ENCODE measurements at places on chromosomes 11 and 22.

GRCh38 chr11:85749287-85749834 lies 61.6 kb downstream of the SYTL2 start:
- DNase-seq, result no peak

- DNase-seq, result peak; percentile 12
These were observed 32.1 kb upstream of the SLC5A12 start for GRCh38 chr11:26753723-26754504.

DNA sequence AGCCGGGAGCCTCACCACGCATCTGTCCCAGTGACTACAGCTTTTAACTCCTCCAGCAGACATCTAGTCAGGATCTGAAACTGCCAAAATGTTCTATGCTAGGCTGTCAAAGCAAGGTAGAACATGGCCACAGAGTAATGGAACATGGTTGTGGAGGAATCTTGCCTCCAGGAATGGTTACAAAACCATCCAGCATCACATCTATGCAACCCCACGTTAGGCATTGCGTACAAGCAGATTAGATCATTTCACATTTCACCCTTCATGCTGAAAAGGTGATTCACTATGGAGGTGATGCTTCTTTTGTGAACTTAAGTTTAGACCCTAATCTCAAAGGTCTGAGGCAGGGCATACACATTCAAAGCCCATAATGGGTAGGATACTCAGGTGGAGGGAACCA lies 103.0 kb downstream of the PARVA start:
- no peak for DNase-seq

- DNase-seq, result no peak
These were observed 106.7 kb upstream of the OR9G4 start for GRCh38 chr11:56855217-56855616.

DNA sequence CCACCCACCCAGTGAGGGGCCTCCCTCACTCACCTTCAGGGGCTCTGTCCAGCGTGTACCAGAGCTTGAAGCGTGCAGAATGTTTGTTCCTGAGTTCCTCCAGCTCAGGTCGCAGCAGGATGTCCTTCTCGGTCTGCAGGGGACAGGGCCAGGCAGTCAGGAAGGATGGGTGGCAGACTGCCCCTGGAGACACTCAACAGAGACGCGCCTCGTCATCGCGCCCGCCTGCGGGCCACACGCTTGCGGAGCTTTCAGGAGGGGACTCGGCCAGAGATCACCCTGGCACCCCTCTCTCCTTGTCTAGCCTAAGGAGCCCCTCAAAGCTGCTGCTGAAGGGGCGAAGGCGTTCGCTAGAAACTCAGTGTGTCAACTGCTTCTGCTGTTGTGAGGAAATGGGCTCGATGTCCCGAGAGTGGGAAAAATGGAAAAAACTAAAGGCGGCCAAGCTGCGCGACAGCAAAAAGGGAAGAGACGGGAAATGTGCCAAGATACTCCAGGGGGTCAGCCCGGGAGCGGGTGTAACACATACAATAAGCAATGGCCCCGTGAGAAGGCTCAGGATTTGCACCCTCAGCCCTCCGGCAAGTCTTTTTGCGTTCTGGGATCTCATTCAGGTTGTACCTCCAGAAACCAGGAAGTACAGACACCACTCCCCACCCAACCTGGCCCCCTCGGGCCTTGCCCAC lies 9.2 kb upstream of the POLDIP3 start:
- no peak for DNase-seq

- DNase-seq, result no peak
These were observed 77.6 kb downstream of the BMAL1 start for GRCh38 chr11:13355191-13355590.

- DNase-seq, result no peak
These were observed 889.5 kb downstream of the JRKL start for GRCh38 chr11:97279341-97279740.

- no peak for DNase-seq
These were observed 374.7 kb downstream of the DDX10 start for GRCh38 chr11:109039611-109040010.

DNA sequence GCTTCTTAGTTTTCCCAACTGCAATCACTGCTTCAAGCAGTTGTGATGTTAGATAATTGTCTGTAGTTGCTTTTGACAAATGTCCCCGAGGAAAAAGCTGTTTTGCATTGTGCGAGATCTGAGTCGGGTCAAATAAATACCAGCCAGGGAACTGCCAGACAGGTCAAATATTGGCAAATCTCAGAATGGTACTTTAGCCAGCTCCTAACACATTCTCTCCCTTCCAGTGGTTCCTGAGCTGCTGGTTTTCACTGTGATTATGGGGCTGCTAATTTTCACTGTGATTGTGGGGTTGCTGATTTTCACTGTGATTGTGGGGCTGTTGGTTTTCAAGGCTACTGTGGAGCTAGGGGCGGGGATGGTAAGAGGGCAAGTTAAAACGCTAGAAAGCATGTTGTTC lies 14.3 kb downstream of the RASSF10 start:
- no peak for DNase-seq

DNA sequence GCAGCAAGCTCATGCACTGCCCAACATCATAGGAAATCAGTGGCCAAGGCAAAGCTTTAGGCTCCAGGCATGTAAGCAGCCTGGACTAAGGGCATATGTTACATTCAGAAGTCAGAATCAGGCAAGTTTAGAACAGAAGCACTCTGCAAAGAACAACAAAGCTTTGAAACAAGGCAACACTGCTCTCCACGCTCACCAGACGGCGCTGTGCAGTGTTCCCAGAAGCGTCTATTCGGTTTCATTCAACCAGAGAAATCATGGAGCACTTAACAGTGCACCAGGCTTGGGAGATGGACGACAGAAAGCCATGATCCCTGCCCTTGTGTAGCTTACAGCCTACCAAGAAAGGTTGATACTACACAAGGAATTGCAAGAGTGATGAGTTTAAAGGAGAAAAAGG lies 555.8 kb downstream of the BUD13 start:
- no peak for DNase-seq

DNA sequence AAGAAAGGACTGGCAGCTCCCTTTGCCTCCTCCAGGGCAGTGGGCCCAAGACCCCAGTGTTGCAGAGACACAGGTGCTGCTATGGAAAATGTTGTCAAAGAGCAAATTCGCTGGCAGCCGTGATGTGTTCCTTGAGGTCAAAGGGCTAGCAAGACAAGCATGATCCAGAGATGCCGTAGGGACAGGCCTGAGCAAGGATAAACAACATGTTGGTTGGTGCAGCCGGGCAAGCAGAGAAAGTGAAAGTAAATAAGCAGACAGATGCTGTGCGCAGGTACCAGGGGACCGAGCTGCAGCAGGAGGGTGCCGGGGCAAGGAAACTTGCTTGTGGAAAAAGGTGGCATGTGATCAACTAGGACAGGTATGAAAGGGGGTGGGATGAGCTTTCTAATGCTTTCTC lies 125.5 kb upstream of the NECTIN1 start:
- DNase-seq, result no peak

DNA sequence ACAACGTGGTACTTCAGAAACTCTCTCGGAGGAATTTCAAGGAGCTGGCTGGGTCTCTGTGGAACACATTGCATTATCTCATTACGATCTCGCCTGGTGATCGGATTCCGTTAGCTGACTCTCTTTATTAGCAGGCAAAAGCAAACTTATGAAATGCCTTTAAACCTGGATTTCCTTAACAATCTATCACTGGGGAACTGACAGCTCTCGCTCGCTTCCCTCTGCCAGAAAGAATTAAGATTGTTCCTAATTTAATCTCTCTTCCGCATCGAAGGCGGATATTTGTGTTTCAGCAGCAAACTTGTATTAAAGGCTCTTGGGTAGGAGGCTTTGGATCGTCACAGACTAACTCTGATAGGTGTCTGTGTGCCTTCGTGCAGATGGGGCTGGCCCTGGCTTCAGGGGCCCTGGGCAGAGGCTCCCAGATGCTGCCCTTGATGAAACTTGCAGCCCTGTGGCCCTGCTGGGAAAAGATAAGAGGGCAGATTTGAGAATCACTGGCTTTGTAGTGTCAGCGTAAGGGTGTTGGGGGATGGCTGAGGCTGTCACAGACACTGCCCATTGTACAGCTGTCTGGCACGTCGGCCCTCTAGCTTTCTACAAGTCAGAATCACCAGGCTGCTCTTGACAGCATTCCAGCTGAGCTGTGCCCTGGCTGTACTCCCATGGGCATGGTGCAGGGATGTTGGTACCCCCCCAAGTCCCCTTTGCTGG lies 162.2 kb upstream of the NECTIN1 start:
- DNase-seq, result no peak

GRCh38 chr11:90639461-90639993 lies 416.7 kb upstream of the CHORDC1 start:
- DNase-seq, result no peak

GRCh38 chr11:100512475-100512874 lies 174.6 kb upstream of the ARHGAP42 start:
- no peak for DNase-seq

GRCh38 chr11:63459586-63459985 lies 31.4 kb downstream of the PLAAT5 start:
- no peak for DNase-seq

GRCh38 chr11:77096591-77097019 lies 6.0 kb upstream of the OMP start:
- DNase-seq, result no peak

DNA sequence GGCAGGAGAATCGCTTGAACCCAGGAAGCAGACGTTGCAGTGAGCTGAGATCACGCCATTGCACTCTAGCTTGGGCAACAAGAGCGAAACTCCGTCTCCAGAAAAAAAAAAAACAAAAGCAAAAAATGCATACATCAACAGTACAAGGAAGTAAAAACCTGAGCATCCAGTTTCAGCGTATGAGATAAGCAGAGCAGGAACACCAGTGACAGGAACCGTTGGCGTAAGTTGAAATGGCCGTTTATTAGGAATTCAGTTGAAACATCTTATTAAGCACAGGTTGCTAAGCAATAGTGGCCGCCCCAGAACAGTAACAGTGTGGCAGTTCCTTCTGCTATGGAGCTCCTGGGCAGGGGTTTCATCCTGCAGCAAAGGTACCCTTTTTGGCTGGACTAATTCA lies 4.0 kb upstream of the L3MBTL2 start:
- no peak for DNase-seq

- DNase-seq, result no peak
These were observed 9.3 kb downstream of the NUP50 start for GRCh38 chr22:45172881-45173585.

- DNase-seq, result no peak
These were observed 113.5 kb downstream of the GUCY1A2 start for GRCh38 chr11:106904826-106905225.

GRCh38 chr11:131867457-131868257 lies 497.2 kb downstream of the NTM start:
- DNase-seq, result no peak

DNA sequence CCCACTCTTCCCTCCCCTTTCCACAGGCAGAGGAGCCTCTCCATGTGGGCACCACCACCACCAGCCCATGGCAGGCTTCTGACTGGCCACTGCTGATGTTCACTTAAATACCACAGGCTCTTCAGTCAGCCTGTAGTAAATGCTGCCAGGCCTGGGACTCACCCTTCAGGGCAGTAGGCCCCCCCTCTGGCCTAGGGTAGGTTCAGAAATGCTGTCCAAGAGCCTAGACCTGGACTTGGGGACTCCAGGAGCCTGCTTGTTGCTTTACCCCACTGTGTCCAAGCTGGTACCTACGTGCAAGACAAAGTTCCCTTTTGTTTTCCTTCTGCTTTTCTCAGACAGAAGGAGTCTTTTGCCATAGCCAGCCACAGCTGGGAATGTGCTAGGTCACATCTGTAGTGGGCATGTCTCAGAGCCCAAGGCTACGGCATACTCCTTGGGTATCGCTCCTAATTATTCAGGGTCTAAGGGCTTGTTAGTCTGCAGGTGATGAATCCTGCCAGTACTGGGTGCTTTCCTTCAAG lies 38.6 kb downstream of the TMEM135 start:
- DNase-seq, result no peak

GRCh38 chr22:22201185-22201929 lies 43.2 kb upstream of the VPREB1 start:
- no peak for DNase-seq

DNA sequence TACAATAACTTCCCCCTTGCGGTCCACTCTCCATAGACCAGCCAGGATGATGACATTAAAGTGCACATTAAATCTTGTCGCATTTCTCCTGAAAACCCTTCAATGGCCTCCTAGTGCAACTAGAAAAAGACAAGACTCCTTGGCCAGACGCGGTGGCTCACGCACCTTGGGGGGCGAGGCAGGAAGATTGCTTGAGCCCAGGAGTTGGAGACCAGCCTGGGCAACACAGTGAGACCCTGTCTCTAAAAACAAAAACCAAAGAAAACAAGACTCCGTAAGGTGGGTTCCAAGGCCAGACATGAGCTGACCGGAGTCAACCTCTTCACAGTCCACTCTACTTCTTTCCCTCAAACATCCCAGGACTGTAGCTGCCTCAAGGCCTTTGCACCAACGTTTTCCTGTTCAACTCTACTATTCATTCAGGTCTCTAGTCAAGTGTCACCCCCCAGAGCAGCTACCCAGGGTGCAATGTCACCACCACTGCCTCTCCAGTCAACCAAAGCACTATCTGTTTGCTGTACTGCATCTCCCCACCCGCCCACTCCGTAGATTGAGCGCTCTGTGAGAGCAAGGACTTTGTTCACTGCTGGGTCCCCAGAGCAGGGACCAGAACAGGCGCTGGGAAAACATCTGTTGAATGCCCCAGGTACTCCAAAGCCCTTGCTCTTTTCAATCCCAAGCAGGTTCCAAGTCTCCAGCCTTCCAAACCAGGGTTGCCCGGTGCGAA lies 739 bp downstream of the ZMAT5 start:
- peak; percentile 41 for DNase-seq

- no peak for DNase-seq
These were observed 50.3 kb downstream of the TRIOBP start for GRCh38 chr22:37747080-37747714.

GRCh38 chr11:112016088-112016764 lies 9.0 kb upstream of the DLAT start:
- DNase-seq, result no peak

GRCh38 chr11:7689239-7689638 lies 15.9 kb upstream of the CYB5R2 start:
- no peak for DNase-seq

DNA sequence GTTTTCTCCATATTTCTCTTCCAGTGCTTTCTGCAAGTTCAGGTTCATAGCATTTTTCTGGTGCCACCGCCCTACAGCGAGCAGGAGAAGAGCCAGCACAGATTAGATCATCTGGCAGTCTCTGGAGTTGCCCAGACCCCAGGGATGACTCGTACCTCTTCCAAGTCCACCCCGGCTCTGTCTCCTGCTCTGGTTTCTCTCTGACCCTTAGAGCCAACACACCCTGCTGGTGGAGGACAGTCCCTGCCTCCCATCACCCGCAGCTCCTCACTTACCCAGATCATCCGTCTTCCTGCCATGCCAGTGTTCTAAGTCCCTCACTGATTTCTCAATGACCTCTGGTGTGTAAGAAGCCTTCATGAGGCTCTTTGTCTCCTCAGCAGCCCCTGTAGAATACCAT lies 28.0 kb downstream of the TST start:
- no peak for DNase-seq

GRCh38 chr11:76086743-76087635 lies 119.3 kb downstream of the WNT11 start:
- no peak for DNase-seq

GRCh38 chr11:90468923-90469322 lies 246.1 kb upstream of the CHORDC1 start:
- no peak for DNase-seq
